Iris pigment epithelial cell (primary cell): ENCODE measurements at places on chromosomes 1 and 21.
A peak's percentile ranks its signal among the peaks of the same experiment; 100 is the strongest.

GRCh38 chr1:118223426-118223825 is 38.4 kb upstream of the SPAG17 start:
- no peak for DNase-seq

DNA sequence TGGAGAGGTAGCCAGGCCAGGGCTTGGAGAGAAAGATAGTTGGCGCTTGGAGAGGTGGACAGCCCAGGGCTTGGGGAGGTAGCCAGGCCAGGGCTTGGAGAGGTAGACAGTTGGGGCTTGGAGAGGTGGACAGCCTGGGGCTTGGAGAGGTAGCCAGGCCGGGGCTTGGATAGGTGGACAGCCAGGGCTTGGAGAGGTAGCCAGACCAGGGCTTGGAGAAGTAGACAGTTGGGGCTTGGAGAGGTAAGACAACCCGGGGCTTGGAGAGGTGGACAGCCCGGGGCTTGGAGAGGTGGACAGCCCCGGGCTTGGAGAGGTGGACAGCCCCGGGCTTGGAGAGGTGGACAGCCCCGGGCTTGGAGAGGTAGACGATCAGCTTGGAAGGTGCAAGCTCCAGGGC is 7.7 kb downstream of the LSS start:
- no peak for DNase-seq

- DNase-seq, result no peak
Observed at GRCh38 chr21:20272791-20273362, 725.3 kb upstream of the NCAM2 start.

DNA sequence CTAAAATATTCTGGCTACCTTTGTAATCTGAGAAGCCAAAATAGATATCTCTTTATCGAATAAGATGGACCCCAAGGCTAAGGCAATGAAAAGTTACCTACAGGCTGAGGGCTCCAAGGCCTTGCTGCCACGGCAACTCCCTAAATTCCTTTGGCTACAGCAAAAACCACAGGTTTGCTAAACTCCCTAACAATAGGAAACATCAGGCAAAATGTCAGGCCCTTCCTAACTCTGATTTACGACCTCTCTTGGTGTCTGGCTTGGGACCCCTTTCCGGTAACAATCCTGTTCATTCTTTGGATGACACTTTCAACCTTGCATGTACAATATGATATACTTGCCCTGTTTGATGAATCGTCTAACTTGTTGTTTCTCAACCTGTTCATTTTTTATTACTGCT is 11.3 kb upstream of the OR2T8 start:
- no peak for DNase-seq

GRCh38 chr1:105793536-105794146 is 1262.8 kb upstream of the PRMT6 start:
- DNase-seq, result peak; percentile 7
